NCI-H526 treated with DMSO at 0.1 percent for 48 hours (cell line): ENCODE measurements at places on chromosomes 16 and 17.

DNA sequence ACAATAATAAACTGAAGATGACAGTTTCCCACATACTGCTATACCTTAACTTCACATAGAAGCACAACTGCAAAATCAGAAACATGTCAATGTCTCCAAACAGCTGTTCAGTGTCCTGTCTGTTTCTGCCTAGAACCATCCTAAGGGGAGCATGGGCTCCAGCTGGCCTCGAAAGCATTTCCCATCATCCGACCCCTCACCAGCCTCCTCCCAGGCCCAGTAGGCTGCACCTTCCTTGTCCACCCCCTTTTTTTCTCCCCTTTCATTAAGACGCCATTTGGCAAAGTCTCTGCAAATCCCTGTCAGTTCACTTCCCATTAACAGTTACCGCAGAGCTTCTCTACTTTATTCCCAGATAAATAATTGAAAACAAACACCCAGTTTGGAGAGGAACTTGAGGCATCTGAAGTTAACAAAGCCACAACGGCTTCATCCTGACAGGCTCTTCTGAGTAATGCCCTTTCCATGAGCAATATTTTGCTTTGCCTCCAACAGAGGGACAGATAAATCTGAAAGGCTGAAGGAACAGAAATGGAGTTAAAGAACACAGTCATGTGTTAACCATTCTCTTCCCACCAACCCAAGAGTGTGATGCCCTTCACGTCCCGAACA lies 65.3 kb downstream of the SLC39A11 start:
- no peak for DNase-seq

GRCh38 chr17:48542698-48543106 lies 2.2 kb downstream of the HOXB2 start:
- no peak for DNase-seq

DNA sequence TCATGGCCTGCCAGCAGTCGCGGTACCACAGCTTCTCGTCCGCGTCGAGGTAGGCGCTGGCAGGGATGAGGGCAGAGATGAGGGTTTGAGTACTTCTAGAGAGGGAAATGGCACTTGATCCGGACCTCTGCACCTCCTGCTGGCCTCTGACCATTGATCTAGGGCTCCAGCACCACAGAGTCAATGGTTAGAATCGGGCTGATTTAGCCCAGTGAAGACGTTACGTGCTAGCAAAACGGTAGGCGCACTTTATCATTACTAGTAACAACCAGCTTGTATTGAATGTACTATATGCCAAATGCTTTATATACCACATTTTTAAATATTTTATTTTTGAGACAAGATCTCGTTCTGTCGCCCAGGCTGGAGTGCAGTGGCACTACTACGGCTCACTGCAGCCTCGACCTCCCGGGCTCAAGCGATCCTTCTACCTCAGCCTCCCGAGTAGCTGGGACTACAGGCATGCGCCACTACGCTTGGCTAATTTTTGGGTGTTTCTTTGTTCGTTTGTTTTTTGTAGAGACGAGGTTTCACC lies 526 bp downstream of the TSNAXIP1 start:
- DNase-seq = no peak

GRCh38 chr16:12508054-12508453 lies 295.6 kb downstream of the CPPED1 start:
- no peak for DNase-seq

- DNase-seq = no peak
Measured at GRCh38 chr17:37605813-37606505, 3.3 kb downstream of the SYNRG start.

DNA sequence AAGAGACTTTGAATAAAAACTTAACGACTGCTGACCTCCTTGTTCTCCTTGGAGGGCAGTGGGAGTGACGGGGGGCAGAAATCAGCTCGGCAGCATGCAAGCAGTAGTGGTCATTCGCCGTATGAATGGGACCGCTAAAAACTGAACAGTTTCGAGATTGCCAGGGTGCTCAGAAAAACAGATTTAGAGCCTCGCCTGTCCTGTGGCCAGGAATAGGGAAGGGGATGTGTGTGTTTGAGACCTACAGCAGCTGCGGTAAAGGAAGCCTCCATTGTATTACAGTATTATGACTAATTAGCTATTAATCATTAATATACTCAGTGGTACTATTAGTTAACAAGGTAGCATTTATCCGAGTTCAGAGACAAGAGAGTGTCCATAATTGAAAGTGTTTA lies 670 bp upstream of the ZNF652 start:
- no peak for DNase-seq

- peak; percentile 20 for DNase-seq
Measured at GRCh38 chr17:81522491-81523401, 5.4 kb upstream of the FSCN2 start.

- DNase-seq = no peak
Measured at GRCh38 chr17:75889454-75889853, 7.3 kb downstream of the TRIM65 start.

GRCh38 chr17:68489919-68490318 lies 22.3 kb upstream of the PRKAR1A start:
- no peak for DNase-seq

DNA sequence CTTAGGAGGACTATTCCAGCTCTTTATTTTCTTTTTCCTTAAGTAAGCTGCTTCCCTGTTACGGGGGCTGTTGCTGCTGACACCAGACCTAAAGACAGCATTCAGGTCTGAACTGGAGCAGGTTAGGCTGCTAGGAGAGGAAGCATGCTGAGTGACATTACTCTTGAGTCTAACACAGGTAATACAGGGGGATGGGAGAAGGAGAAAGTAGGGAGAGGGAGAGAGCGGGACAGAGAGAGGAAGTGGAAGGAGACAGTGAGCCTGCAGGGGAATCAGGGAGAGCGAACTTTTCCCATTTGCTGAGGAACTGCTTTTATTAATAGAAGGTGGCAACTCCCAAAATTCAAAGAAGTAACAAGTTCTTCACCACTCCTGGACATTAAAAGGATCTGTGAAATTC lies 130.9 kb downstream of the PARN start:
- DNase-seq = no peak

DNA sequence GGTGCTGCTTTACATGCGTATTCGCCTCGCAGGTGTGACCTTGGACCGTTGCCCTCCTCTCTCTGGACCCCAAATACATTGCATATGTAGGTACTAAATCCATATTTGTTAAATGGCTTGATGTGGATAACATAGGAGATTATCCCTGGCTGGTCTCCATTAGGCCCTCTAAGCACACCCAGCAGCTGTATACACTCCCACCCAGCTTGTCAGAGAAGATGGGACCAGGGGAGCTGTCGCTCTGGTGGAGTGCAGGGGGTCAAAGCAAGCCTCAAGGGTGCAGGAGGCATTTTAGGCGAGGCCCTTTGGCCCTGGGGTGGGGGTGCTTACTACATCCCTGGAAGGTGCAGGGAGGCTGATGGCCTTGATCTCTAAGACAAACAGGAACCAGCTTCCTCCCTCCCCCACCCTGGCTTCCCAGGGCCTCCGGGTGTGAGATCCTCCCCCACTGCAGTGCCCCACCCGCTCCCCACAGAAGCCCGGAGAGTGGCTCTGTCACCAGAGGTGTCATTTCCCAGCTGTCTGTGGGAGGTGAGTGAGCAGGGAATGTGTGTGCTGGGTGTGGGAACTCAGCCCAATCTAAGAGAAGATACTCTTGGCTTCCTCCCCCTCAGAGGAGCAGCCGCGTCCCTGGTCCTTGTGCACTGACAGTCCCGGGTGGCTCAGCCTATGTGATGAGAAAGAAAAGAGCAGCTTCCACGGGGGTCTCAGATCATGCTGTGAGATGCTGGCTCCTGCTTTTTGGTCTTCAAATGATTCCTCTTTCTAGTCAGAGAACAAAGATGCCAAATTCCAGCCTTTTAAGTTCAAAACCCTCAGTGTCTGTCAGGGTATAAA lies 1.4 kb upstream of the VAMP2 start:
- no peak for DNase-seq

GRCh38 chr16:27499659-27500055 lies 50.1 kb downstream of the GTF3C1 start:
- DNase-seq = no peak

- DNase-seq = no peak
Measured at GRCh38 chr17:78933025-78933958, 8.1 kb upstream of the TIMP2 start.

- no peak for DNase-seq
Measured at GRCh38 chr17:82859431-82860403, 19.9 kb upstream of the ZNF750 start.

- no peak for DNase-seq
Measured at GRCh38 chr17:45672301-45672700, 111.8 kb upstream of the CRHR1 start.

DNA sequence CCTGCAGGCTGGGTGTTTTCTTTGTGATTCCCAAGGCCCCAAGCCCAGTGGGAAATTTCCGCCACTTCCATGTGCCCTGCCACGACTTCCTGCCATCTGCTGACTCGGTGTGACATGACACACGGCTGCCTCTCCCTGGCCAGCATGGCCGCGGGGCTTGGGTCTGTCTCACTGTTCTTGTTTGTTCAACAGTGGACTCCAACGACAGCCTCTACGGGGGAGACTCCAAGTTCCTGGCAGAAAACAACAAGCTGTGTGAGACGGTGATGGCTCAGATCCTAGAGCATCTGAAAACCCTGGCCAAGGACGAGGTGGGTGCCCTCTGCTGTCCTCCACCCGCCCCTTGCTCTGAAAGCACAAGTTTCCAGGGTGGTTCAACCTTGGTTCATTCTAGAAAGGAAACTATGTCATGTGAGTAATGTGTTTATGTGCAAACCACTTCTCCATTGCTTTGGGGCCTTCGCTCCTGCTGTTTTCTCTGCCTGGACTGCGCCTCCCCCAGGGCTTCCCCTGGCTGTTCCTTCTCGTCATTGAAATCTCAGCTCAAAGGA lies 26.8 kb downstream of the KNOP1 start:
- no peak for DNase-seq

DNA sequence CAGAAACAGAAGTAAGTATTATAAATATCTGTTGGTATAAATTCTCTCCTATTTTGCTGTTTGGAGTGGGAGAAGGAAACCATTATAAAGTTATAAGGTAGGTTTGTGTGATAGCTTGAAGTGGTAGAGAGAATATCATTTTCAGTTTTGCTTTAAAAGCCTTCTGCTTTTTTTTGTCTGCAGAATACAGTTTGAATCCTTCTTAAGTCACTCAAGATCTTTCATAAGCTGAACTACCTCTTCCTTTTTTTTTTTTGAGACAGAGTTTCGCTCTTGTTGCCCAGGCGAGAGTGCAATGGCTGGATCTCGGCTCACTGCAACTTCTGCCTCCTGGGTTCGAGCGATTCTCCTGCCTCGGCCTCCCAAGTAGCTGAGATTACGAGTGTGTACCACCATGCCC lies 9.0 kb downstream of the ATAD5 start:
- no peak for DNase-seq

DNA sequence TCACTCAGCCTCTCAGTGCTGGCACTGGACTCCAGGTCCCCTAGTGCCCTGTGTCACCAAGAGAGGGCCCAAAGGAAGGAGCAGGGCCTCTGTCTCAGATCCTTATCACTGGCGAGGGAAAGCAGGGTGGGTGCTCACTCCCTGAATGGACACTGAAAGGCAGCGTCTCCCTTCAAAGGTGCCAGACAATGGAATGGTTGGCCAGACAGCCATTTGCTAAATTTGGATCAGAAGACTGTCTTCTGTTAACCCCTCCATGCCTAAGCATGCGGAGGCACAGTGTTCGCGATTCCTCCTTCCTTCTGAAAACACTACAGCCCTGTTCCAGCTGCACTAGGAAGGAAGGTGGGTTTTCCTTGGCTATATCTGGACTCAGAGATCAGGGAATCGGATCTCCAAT lies 48.4 kb downstream of the SRCIN1 start:
- no peak for DNase-seq

- DNase-seq = no peak
Measured at GRCh38 chr16:64880006-64880405, 241.9 kb downstream of the CDH11 start.

- DNase-seq = peak; percentile 47
Measured at GRCh38 chr17:42459256-42459800, 650 bp downstream of the ATP6V0A1 start.

DNA sequence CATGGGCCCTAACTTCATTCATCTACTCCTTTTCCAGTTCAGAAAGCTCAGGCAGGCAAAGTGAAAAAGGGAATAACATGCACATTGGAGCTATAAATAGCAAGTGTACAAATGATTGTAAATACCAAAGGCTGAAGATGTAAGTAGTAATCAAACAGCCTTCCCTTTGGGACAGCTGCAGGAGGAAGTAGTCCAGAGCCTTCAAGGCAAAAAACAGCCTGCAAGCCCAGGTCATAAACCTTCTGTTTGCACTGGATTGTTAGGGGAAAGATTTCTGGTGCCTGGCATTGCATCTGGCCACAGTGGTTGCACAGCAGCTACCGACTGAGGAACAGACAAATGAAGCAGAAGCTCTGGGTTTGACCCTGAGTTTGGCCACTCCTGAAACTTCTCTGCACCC lies 98.6 kb upstream of the PMFBP1 start:
- no peak for DNase-seq

DNA sequence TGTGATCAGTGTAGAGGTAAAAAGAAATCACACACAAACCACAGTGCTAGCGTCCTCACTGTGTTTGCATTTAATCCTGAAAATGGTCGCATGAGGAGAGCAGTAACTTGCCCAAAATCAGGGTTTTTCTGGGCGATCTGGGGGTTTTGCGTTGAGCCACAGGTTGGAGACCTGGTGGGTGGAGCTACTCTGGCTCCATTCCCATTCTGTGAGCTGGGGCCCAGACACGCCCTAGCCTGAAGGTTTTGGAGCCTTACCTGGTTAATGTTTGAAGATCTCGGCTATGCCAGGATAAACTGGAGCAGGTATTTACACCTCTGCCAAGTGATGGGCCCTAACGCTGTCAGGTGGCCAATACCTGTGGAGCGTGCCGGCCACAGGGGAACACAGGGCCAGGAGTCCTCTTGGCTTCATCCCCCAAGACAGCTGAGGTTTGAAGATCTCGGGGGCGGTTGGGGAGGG lies 48.4 kb downstream of the MPRIP start:
- no peak for DNase-seq
